ENCODE measurements at places on chromosomes 1 and 21. TPM values are rescaled to one million over a fixed set of nuclear protein-coding genes. Genes with fewer than 3 reads are reported as not detected.

Gene CAMK2N1
- polyA plus RNA-seq: 4.5 TPM

Gene AK4
- polyA plus RNA-seq: 0.91 TPM

Gene PLEKHG5
- 66.9 TPM for polyA plus RNA-seq

GRCh38 chr1:111214884-111215283, 12.6 kb upstream of the CHI3L2 start:
- H3K27me3 ChIP-seq: no peaks in the 10 kb centered on the region
- H3K4me3 ChIP-seq: no peak overlapping the region

DNA sequence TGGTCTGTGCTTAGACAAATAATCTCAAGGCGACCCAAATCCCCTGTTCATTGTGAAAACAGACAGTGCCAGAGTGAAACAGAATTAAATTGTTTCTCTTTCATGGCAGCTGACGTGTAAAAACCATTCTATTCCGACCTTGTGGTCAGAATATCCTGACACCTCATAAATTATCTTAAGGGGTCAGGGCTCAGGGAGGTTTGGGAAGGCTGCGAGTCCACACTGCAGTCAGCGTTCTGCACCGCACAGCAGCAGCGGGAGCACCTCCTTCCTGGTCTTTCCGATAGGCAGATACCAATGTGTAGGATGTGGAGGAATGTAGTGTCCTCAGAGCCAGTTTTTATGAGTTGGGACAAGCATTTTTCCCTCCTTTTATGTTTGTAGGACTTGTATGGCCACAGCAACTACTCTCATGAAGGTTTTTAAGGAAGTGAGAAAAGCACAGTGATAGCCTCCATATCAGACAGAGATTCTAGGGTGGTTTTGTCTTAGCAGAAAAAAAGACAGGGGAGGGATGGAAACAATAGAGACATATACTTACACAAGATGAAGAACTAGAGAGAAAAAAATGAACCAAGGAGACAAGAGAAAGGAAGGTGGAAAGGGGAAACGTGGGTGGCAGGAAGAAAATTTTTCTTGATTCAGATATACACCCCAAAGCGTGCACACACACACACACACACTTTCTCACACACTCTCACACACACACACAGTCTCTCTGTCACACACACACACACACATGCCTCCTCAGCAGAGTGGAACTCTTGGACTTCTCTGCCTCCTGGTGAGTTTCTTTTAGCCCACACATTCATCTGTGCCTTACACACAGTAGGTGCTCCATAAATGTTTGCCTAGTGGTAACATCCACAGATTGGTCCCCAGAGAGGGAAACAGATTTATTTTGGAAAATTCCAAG, 68.6 kb downstream of the NTMT2 start:
- no peak overlapping the region for H3K4me3 ChIP-seq
- no peak overlapping the region for H3K27ac ChIP-seq

DNA sequence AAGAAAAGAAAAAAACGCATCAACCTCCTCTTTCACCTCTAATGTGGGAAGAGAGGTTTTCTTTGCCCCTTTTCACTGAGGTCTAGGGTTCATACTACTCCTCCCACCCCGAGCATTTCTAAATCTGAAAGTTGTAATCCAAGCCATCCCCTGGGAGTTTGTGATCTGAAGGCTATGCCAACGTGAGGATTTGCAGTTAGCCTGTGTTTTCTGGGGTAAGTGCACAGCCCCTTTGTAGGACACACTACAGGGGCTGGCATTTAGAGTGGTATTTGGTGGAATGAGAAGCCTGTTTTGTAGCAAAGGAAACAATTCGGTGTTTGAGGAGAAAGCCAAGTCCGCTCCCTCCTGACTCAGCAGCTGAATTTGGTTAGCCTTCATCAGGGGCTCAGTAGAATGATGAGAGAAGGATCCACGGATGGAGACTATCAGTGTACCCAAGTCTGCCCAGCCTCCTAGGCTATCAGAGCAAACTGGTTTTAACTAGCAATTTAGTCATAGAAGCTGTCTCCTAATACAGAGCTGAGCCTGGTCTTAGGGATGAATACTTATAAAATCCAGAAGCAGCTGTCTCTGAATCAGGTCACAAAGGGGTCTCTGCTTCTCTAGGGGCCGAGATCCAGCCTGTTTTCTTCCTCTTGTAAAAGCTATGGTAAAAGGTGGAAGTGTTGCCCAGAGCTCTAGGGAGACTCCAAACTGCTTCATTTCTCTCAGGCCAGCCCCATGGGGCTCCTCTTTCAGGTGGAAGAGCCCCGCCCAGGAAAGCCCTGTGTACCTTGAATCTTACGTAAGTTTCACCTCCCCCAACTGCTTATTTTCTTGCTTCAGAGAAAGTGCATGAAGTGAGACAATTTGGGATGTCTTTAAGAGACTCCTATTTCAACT, 2.1 kb downstream of the PCP4L1 start:
- peaks cover 4% of the 10 kb centered on the region for H3K27me3 ChIP-seq
- no peak overlapping the region for H3K27ac ChIP-seq
- no peak overlapping the region for H3K4me3 ChIP-seq
- no peak for DNase-seq

Data from spleen (tissue), 13 donors.